ENCODE measurements at places on chromosomes 1 and 21. TPM values are rescaled to one million over a fixed set of nuclear protein-coding genes. Genes with fewer than 3 reads are reported as not detected.

Gene TOMM20
- 140 TPM for total RNA-seq

Gene NR5A2
- 0.07 TPM for total RNA-seq

Gene DCST2
- total RNA-seq, result 1.4 TPM

Gene RBM11
- 10.3 TPM for total RNA-seq

Gene RCAN1
- 13.3 TPM for total RNA-seq

Gene LRRC3
- total RNA-seq, result 2.8 TPM

Gene GPR61
- total RNA-seq, result not detected

Gene BCL2L15
- 1.3 TPM for total RNA-seq

Gene SH2D1B
- total RNA-seq, result not detected

Gene HSD11B1
- total RNA-seq, result 2.1 TPM

Gene ASCL5
- total RNA-seq, result 0.22 TPM

Gene ETV3L
- total RNA-seq, result not detected

Gene RPE65
- not detected for total RNA-seq

Gene MUTYH
- 51.9 TPM for total RNA-seq

Gene TGFBR3
- 9.7 TPM for total RNA-seq

Gene IGSF3
- total RNA-seq, result 3.3 TPM

Gene ADAMTSL4
- total RNA-seq, result 2.6 TPM

Gene RCSD1
- 62.0 TPM for total RNA-seq

Gene RNU1-2
- total RNA-seq, result 1,278 TPM

Gene DPYD
- 18.2 TPM for total RNA-seq

Gene CCDC17
- 5.2 TPM for total RNA-seq

Gene LY9
- total RNA-seq, result 7.6 TPM

Gene PGBD5
- total RNA-seq, result 0.12 TPM

Gene GPR25
- not detected for total RNA-seq

Gene NPR1
- 0.29 TPM for total RNA-seq

Gene CELA3A
- not detected for total RNA-seq

Gene MAGI3
- 5.5 TPM for total RNA-seq

Gene OVAAL
- not detected for total RNA-seq

Gene TMEM51
- total RNA-seq, result not detected

Gene HES2
- 1.2 TPM for total RNA-seq

Gene DMBX1
- 0.37 TPM for total RNA-seq

Gene RSBN1
- total RNA-seq, result 23.9 TPM

Gene SLC66A1
- 10.5 TPM for total RNA-seq
